ENCODE measurements at places on chromosomes 3 and 15.
A peak's percentile ranks its signal among the peaks of the same experiment; 100 is the strongest.

DNA sequence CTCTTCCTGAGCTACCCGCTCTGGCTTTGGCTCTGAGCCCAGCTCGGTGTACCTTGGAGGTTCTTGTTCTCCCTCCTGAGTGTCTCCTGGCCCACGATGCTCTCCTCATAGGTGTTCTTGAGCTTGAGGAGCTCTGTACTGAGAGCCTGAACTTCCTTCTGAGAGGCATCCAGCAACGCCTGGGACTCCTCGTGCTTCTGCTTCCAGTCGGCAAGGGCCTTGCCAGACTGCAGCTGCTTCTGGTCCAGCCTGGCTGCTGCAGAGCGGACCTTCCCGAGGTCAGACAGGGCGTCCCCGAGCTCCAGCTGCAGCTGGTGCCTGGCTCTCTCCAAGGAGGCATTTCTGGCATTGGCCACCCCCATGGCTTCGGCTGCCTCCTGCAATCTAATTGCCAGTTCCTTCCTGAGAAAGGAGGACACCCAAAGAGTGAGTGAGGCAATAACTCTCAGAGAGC, 99.8 kb downstream of the MYH15 start:
- no peak for DNase-seq

DNA sequence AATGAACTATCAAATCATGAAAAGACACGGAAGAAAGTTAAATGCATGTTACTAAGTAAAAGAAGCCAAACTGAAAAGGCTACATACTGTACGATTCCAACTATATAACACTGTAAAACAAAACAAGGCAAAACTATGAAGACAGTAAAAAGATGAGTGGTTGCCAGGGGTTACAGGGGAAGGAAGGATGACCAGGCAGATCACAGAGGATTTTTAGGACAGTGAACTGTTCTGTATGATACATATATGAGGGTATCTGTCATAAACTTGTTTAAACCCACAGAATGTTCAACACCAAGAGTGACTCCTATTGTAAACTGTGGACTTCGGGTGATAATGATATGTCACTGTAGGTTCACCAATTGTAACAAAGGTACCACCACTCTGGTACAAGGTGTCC, 60.6 kb downstream of the CHSY1 start:
- DNase-seq, result no peak

DNA sequence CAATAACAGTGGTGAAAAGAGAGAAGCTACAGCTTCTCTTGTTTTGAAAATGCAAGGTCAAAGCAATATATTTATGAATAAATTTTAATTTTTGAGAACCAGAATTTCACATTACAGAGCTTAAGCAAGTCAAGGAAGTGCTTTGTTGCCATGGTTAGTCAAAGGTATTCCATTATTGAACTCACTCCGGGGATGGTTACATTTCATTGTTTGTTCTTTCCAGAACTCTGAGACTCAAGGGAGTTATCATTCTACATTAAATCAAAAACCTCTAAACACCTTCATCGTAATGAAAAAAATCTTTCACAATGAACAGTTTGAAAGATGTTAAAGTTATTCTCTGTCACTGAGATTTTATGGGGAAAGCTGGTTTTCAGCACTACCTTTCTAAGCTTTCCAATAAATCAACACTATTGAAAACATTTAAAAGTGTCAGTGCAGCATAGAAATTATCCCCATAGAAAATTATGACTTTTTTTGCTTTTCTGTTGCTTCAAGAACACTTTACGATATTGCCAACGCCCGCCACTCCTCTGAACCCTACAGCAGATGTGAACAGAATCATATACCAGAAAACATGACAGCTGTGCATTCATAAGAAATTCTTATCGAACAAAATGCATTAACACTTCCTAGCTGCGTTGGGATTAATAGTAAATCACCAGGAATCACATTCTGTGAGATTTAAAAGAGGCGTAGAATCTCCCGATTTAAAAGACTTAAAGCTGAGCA, 83.0 kb downstream of the OTOL1 start:
- DNase-seq, result no peak

DNA sequence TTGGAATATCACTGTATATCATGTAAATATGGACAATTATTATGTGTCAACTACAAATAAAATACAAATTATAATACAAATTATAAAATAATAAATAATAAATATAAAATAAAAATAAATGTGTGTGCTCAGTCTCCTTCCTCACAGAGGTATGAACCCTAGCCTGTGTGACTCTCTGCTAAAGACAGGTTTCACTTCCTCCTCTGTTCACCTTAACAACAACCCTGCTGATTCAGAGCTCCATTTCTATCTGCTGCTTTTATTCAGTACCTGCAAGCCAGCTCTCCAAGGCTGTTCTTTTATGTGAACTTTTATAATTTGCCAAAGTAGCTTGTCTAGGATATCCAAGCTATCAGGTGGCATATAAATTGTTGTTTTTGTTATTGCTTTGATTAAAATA, 610.7 kb upstream of the GRM7 start:
- no peak for DNase-seq

DNA sequence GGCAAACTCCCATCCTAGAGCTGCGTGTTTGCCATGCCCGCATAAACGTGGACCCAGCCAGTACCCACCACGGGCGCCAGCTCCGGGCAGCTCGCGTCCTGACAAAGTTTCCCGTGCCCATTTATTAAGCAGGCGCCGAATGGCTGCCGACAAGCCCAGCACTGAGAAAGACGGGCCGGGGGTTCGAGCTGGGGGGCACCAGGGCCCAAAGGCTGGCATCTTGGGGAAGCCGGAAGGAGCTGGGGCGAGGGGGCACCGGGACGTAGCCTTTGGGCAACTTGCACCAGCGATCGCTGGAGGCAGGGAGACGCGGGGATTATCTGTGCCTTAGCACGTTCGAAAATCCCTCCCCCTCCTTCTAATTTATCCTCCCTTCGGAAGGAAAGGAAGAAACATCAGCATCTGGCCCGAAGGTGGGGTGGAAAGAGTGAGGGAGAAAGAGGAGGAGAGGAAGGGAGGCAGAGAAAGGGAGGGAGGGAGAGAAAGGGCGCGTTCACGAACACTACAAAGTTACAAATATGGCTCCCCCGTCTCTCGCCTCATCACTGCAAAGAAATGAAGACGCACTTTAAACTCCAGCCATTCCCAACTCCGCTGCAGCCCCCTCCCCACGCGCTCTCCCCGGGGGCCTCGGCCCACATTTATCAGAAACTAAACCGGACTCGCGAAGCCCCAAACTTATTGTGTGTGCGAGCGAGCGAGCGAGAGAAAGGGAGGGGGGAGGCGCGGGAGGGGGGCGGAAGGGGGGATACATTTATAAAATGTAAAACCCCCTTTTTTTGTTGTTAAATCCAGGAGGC, 1.0 kb downstream of the ANP32A start:
- peak; percentile 5 for DNase-seq

DNA sequence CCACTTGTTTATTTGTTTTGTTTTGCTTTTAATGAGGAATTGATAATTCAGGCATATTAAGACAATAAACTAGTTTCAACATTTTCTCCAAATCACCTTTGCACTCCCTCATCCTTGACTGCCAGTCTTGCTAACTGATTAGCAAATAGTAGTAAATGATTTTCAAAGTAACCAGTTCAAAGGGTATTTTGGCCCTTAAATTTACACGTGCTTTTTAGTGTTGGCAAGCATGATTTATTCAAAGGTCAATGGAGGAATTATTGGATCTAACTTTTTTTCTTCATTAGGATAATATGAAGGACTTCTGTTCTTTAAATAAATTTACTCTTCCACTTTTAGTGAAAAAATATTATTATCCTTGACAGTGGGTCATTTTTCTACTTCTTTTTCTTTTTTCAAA, 53.8 kb downstream of the BCHE start:
- DNase-seq, result no peak

- no peak for DNase-seq
Measured at GRCh38 chr3:13509816-13510192, 29.7 kb downstream of the HDAC11 start.

DNA sequence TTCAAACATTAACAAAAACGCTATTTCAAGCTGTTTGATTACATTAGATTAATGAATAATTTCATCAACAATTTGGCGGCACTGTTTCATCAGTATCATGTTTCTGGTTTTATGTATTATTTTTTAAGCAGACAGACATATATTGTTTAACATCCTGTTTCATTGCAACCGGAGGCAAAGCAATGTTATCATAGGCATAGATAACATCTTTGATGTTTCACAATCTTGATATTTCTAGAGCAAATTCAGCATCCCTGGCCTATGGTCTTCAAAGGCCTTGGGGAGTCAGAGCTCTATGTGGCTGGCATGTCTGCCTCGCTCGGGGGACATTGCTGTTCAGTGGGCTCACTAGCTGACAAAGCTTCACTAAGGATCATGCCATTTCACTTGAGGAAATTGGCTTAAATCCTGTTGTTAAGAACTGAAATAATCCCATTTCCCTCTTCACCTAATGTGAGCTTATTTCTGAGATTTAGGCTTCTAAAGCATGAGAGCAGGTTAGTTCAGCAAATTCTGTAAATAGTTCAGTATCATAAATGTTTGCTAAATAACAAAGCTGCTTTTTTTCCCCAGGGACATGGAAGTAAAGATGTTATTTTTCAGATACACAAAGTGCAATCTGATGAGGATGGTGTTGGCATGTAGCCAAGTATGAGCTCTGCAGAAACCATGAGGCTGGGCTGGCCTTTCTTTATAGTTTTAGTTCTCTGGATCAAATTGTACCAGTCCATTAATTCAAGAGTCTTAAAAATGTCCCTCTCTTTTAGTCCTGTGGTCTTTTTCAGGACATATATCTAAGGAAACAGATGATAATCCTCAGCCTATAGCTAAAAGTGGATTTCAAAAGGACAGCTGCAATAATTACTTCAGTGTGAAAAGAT, 941.4 kb downstream of the PLOD2 start:
- DNase-seq, result no peak

- DNase-seq, result no peak
Measured at GRCh38 chr3:9020426-9020825, 57.2 kb upstream of the RAD18 start.

- DNase-seq, result no peak
Measured at GRCh38 chr3:40152482-40153133, 156.9 kb upstream of the EIF1B start.

GRCh38 chr3:194906229-194906629, 220.5 kb downstream of the FAM43A start:
- no peak for DNase-seq

- no peak for DNase-seq
Measured at GRCh38 chr3:38519000-38519399, 22.9 kb downstream of the EXOG start.

DNA sequence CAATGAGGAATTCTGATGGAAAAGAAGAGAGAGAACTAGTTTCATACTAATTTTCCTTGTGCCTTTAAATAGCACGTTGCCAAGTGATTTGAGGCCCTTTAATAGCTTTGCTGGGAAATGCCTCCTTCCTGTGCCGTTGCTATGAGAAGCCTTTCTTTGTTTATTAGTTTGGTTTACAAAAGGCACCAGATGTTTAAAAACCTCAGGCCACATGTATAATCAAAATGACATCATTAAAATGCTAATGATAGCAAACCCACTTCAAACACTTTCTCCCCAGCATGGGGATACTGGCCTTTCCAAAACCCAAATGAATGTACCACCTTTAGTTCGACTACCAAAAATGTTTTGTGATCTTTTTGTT, 50.0 kb upstream of the TBC1D23 start:
- DNase-seq, result peak; percentile 7

DNA sequence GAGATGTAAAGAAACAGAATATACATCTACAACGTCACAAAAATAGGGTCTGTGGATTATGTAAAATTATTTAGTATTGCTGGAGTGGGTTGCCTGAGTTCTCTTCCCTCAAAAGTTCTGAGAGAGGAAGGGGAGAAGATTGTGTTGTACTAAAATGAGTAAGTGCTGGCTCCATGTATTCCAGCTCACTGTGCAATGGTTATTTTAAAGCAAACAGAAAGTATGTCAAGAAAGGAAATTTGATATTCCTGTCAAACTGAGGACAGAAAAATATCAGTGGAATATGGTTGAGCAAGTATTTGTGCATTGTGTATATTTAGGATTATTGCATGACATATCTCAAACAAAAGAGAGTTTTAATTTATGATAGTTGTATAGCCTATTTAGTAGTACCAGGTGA, 2.2 kb downstream of the TRPC1 start:
- no peak for DNase-seq

DNA sequence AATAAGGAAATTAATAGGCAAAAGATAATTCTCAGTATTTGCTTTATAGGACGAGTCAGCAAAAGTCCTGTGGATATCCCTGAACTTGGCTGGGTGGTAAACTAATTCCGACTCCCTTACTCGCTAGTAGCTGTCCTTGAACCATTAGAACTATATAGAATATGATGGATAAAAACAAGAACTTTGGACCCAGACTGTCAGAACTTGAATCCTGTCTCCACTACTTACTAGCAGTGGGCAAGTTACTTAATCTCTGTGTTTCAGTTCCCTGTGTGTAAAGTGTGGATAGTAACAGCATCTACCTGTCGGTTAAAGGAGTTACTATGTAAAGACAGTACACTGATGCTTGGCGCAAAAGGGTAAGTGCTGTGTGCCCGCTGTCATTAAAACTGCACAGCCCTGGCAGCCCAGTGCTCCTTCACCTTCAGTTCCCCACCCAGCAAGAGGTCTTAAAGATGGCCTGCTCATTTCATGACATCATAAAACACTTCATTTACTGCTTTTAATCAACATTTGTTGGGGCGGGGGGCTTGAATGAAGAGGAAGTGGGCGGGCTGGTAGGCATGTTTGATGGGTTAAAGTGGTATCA, 7.3 kb downstream of the TPM1 start:
- DNase-seq, result no peak

DNA sequence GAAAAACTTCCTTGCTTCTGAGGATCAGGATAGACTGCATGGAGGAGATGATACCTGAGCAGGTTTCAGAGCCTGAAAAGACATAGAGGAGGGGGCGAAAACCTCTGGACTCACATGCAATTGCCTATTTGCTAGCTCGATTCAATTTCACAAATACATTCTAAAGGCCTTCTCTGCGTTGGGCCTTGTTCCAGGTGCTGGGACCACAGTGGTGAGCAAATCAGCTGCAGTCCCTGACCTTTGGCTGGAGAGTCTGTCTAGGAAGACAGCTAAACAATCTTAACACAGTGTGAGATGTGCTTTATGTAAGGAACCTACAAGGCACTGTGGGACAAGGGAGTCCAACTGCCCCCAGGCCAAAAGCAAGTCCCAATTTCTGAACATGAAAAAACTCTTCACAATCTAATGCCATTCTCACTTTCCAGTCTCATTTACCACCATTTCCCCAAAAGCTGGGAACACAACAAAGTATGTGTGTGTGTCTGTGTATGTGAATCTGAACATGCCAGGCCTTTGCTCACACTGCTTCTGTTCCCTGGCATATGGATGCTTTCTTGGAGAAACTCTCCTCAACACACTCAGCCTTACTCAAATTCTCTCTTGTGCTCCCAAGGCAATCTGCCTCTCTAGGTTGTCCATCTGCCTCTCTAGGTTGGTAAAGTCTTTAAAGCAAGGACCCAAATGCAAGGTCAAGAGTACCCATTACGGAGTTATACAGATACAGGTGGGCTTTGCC, 2.1 kb upstream of the PCCB start:
- no peak for DNase-seq

- no peak for DNase-seq
Measured at GRCh38 chr3:159130108-159130507, 328.3 kb downstream of the MFSD1 start.
